ENCODE measurements at places on chromosomes 7 and 10.

DNA sequence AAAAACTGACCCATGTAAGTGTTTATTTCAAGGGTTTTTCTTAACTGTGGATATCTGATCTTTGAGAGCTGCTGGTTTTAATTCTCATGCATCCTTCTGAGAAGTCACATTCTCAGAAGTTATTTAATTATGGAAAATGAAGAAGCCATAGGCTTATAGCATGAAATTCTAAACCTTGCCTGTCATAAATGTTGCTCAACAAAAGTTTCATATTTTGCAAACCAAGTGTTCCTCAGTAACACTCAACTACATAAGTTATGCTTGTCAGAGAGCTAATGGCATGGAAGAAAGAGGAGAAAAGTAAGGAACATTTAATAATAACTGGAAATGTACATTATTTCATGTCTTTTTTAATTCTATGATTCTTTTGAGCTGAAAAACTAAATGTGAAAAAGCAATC, 78.6 kb upstream of the MPP7 start:
- DNase-seq, result no peak

DNA sequence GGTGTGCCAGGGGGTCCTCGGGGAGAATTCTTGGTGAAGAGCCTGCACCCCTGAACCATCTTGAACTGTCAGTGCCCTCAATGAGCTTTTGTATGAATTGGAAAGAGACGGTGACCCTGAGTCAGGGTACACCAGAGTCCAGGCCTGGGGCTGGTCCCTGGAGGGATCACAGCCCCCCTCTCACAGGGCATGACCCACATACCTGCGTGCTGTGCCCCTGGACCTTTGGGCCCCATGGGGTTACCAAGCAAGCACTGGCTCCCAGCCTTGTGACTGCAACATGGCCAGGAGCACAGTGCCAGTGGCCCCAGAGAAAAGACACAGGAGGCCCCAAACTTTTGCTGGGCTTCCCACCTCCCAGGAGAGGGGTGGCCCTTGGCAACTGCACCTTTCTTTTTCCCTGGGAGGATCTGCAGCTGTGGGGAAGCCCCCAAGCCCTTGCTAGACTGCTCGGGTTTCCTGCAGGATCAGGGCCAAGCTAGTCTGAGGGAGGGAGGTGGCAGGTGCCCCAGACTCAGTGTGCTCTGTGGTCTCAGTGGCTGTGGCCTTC, 153.5 kb downstream of the ZNF248 start:
- no peak for DNase-seq

GRCh38 chr10:35004651-35005050, 85.5 kb downstream of the CUL2 start:
- no peak for DNase-seq

GRCh38 chr10:132910901-132911785, 31.2 kb downstream of the CFAP46 start:
- no peak for DNase-seq

- no peak for DNase-seq
These were observed 88.8 kb downstream of the JCAD start for GRCh38 chr10:29970576-29970975.

- DNase-seq, result no peak
These were observed 1.0 kb upstream of the AVPI1 start for GRCh38 chr10:97687785-97688781.

GRCh38 chr10:124962421-124962820, 20.5 kb downstream of the ZRANB1 start:
- DNase-seq, result no peak

GRCh38 chr7:37249240-37249639, 199.4 kb downstream of the ELMO1 start:
- DNase-seq, result no peak

GRCh38 chr10:86282664-86283465, 83.7 kb downstream of the GRID1 start:
- DNase-seq, result no peak
